Activated T-cell treated with anti-CD3 and anti-CD28 coated beads, Interleukin-2, amount 50 U/mL, for 24 hours (primary cell): ENCODE measurements at places on chromosomes 6 and 20.

- DNase-seq, result no peak
Measured at GRCh38 chr6:107504270-107505026, 14.5 kb downstream of the SOBP start.

DNA sequence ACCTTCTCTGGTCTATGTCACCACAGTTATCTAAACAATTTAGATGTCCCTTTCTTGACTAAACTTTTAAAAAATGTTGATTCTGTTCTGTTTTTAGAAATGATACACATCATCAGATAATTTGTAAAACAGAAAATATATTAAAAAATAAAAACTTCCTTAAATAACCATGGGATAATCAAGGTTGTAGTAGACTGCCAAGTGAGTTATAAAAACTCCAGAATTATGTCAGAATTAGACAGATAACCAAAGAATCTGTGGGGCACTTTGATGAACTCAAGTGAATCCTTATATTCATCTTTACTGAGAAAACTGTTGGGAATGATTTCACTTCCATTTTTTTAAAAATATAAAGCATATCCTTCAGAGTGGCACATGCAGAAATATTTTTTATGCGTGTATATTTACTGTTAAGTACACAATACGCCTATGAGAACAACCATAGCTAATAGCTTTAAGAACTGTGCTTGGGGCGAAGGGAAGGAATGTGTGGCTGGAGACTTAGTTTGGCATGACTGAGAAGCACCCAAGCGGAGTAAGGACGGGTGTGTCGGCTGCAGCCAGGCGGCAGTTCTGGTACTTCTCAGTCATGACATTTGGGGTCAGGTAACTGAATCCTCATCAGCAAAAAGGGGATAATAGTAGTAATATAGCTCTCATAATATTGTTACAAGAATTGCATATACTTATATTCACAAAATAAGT lies 604.7 kb upstream of the CITED2 start:
- DNase-seq, result no peak

DNA sequence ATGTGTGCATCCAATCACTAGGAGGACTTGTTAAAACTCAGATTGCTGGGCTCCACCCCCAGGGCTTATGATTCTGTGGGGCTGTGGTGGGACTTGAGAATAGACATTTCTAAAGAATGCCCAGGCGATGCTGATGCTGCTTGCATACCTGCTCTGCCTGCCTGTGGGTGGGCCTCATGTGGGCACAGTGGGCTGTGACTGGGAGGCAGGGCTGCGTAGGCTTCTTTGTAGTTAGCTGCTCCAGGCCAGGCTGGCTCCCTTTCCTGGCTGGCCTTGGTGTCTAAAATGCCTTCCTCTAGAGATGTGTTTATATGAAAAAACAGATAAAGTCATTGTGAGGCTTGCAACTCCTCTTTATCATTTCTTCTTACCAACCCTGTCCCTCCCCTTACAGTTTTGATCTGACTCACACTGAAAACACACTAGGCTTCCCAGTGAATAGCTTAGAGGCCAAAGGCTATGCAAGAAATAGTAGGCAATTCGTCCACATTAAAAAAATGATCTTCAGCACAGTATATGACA lies 495.5 kb upstream of the MAP3K7 start:
- no peak for DNase-seq

GRCh38 chr6:36413489-36414480 lies 26.3 kb upstream of the ETV7 start:
- DNase-seq, result no peak

GRCh38 chr20:62808211-62808865 lies 3.7 kb downstream of the OGFR start:
- DNase-seq, result peak; percentile 85
